IPS DF 6.9 (cell line): ENCODE measurements at places on chromosomes 11 and 22.

DNA sequence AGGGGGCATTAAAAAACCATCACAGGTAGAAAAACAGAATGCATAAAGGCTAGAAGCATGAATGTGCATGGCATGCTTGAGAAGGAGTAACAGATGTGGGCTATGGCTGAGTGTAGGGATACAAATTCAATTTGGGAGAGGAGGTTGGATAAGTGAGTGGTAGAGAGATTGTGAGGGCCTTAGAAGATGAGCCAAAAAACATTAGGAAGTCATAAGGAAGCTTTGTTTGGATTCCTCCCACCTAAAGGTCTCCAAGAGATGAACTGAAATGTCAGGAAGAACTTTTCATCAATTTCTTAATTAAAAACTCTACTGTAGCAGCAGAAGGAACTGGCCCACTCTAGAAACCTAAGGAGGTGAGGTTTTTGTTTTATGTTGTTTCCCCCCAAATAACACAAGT, 41.2 kb upstream of the CSNK2A3 start:
- DNase-seq: no peak

DNA sequence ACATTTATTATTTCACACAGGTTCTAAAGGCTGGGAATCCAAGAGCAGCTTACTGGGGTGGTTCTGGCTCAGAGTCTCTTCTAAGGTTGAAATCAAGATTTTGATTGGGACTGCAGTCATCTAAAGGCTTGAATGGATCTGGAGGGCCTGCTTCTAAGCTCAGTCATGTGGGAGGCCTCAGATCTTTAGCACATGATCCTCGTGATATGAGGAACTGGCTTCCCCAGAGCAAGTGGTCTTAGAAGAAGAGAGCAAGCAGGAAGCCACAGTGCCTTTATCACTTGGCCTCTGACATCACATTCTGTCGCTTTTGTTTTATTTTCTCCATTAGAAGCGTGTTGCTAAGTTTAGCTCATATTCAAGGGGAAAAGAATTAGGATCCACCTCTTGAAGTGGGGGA, 88.9 kb downstream of the ARFGAP2 start:
- DNase-seq: no peak

GRCh38 chr11:69654001-69654659, 13.2 kb downstream of the CCND1 start:
- no peak for DNase-seq

- DNase-seq: no peak
These were observed 2.1 kb upstream of the CDKN1C start for GRCh38 chr11:2887515-2888195.

GRCh38 chr11:64208086-64208795, 1.7 kb downstream of the FERMT3 start:
- DNase-seq: no peak

- no peak for DNase-seq
These were observed 12.0 kb downstream of the TMEM86A start for GRCh38 chr11:18710545-18710944.

DNA sequence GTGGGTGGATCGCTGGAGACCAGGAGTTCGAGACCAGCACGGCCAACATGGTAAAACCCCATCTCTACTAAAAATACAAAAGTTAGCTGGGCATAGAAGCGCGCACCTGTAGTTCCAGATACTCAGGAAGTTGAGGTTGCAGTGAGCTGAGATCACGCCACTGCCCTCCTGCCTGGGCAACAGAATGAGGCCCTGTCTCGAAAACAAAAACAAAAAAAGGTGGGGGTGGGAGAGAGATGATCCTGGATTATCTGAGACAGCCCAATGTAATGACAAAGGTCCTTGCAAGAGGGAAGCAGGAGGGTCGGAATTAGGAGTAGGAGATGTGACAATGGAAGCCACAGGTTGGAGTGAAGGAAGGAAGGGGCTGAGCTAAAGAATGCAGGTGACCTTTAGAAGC, 87.6 kb upstream of the APOA1 start:
- no peak for DNase-seq

- DNase-seq: no peak
These were observed at the start of gene FOLH1 for GRCh38 chr11:49208006-49208721. Gene FOLH1 (minus strand): TSS chr11:49208602. CDS start chr11:49208409, 193 bp downstream.

- DNase-seq: no peak
These were observed 1178.0 kb downstream of the JRKL start for GRCh38 chr11:97567801-97568200.

- no peak for DNase-seq
These were observed 5.7 kb upstream of the C1QTNF6 start for GRCh38 chr22:37193629-37194191.

DNA sequence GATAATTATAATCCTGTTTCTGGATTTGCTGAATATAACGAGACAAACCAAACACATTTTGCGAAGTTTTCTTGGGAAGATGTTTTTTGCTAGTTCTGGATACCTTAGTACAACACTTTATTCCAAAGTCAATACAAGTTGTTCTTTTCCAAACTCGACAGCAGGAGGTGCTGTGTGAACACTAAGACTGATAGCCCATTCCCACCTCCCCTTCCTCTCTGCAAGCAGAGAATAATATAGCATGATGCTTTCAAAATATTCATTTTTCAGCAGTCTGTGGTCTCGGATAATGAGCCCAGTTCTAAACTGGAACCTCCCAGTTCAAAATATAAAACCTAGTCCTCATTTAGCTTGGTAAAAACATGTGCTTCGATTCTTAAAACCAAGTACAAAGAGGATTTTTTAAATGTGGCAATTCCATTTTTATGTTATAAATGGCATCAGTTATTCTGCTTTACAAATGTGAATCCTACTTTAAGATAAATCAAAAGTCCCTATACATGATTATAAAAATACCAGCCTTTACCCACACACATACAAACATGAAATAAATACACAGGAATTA, 129.1 kb downstream of the DCDC1 start:
- DNase-seq: peak; percentile 47

DNA sequence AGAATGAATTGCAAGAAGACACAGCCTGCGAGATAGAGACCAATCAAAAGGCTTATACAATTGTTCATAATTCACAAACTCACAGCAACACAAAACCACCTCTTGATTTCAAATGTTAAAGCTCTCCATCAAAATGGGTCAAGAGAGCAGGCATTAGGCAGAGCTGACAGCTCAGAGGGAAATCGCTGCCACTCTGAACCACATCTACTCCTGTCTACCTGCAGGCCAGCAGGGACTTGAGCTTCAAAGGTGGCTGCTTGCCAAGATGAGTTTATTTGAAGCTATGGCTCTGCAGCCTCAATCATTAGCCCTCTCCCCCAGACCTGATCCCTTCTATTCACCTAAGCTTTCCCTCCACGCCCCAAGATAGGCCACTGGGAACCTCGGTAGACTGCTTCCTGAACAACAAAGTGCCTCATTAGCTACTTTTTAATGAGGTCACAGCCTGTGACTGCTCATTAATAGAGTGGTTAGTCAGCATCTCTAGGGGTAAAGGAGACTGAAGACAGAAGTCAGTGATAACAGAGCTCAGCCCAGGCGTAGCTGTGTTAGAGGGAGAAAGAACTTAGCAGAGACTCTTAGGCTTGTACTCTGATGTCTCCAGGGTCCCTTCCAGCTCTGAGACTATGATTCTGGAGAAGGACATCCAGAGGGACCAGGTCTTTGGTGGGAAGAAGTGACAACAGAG, 21.2 kb upstream of the OR10A5 start:
- no peak for DNase-seq

DNA sequence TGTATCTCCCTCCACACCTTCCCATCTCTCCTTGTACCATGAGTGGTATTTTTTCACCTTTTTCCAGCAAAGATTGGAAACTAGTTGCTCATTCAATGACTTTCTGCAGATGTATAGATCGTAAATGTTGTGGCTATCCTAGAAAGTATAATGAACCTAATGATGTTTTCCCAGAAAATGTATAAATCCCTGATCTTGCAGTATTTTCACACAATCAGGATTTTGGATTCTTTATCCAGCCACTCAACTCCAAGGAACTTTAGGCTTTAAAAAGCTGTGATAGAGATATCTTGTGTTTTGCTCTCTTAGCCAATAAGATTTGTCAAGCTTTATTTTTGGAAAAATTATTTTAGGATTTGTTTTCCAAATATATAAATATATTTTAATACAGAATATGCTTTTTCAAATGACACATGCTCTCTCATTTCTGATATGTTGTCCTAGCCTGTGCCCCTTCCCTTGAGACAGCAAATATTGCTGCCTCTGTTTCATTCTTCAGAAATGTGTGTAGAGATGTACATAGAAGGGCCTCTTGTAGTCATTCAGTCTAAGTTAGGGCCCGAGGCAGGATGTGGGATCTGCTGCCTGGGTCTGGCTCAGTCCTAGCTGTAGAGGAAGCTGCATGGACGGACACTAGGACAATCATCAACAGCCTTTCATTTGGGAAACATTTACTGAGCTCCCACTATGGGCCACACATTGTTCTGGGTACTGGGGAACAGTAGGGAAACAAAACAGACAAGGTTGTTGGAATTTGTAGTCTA, 62.4 kb downstream of the NAV2 start:
- no peak for DNase-seq

DNA sequence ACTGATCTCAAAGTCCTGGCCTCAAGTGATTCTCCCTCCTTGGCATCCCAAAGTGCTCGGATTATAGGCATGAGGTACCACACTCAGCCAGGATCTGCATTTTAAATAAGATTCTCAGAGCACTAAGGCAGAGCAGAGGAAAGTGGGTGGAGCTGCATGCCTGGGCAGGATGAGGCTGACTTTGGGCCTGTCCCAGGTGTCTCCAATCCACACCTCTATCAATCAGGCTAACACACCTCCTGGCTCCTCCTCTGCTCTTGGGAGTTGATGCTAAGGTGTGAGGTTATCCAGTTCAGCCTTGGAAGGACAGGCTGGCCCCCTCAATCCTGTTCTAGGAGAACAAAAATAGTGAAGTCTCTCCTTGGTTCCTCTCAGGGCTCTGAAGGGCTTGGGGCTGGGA, 30.2 kb upstream of the P2RY2 start:
- peak; percentile 52 for DNase-seq
